ENCODE measurements at places on chromosomes 11 and 22. TPM values are rescaled to one million over a fixed set of nuclear protein-coding genes. Genes with fewer than 3 reads are reported as not detected.

GRCh38 chr11:18761144-18761543 lies 30.5 kb downstream of the PTPN5 start:
- no peak for DNase-seq

DNA sequence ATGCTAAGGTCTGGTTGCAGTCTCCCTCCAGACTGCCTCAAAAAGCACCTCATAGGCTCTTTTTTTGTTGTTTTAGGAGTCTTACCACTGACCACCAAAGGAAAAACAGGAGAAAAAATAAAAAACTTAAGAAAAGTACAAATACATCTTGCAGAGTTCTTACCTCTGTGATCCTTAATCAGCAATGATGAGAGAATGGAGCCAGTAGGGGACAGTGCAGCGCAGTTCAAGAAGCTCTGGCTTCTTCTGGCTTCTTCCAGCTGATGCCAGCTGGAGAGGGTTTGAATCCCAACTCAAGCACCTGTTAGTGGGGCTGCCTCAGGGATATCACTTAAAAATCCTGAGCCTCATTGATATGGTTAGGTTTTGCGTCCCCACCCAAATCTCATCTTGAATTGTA lies 223.3 kb upstream of the ISX start:
- DNase-seq: no peak

CFL1 gene
- total RNA-seq: 540 TPM

GRCh38 chr22:29225422-29226090 lies 19.9 kb downstream of the EMID1 start:
- no peak for DNase-seq

DNA sequence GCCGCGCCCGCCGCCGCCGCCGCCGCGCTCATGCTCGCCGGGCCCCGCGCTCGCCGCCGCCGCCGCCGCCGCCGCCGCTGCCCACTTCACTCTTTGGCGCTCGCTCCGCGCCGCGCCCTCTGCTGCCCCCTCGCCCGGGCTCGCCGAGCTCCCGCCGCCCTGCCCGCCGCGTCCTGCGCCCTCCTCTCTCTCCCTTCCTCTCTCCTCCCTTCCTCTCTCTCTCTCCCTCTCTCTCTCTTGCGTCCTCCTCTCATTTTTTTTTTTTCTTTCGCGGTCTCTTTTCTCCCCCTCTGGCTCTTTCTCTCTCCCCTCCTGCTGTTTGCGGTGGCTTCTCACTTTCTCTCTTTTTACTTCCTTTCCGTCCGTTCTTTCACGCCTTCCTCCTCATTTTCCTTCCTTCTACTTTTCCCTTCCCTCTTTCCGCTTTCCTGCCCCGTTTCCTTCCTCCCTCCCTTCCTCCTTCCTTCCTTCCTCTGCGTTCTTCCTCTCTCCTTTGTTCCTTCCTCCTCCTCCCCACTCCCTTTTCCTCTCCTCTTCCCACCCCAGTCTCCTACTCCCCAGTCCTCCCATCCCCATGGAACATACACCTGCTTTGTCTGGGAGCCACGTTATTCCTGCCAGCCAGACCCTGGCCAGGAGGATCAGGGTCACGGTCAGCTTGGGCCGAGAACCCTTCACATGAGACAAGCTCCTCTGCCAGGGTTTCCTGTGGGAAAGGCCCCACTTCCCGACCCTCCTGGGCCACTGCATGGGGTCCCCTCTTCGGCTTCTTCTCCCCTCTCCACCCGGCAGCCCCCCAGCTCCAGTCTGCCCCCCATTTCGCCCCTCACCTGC lies 19.3 kb upstream of the SHISAL1 start:
- DNase-seq: no peak

CCDC73 gene
- total RNA-seq: not detected

DNA sequence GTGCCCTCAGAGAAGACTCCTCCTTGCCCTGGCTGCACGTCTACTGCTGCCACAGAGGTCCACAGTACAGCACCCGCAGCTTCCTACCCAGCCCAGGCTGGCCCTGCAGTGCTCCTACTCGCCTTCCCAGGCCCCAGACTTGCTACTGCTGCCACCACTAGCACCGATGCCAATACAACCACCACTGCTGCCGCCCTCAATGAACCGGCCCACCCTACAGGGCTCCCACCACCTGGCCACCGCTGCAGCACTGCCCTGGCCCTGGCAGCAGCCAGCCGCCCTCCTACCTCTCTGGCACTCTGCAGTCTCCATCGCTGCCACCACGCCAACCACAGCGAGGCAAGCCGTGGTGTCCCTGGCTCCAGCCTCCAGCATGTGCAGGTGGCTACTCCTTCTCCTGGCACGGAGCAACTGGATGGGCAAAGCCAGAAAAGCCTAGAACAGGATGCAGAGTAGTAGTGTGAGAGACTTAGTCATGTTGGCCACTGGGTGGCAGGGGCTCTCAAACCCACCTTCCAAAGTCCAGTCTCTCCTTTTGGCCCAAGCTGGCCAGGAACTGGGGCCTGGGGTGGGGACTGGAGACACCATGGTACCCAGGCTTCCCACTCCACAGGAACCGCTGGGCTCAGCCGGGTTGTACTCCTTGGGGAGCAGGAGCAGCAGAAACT lies 39.4 kb downstream of the C22orf42 start:
- DNase-seq: no peak

GRCh38 chr11:16191212-16191867 lies 165.0 kb downstream of the SOX6 start:
- no peak for DNase-seq

ALDH3B1 gene
- total RNA-seq: 0.72 TPM

GRCh38 chr11:7423946-7424345 lies 61.4 kb upstream of the OLFML1 start:
- DNase-seq: no peak

DNA sequence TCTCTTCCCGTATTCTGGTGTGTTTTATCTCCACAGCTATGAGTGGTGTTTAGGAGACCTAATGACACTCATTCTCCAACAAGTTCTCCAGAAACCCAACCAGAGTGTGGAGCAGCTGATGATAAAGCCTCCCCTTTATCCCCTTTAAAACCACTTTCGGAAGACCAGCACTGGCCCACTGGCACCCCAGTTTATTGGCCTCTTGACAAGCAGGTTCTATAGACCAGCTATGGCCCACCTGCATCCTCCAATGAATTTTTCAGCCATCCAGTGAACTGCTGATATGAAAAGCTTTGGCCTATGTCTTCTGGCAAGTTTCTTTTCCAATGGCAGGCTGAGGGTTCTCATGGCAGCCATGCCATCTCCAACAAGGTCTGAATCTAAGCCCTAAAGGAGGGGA lies 27.4 kb downstream of the CHST1 start:
- DNase-seq: no peak

DNA sequence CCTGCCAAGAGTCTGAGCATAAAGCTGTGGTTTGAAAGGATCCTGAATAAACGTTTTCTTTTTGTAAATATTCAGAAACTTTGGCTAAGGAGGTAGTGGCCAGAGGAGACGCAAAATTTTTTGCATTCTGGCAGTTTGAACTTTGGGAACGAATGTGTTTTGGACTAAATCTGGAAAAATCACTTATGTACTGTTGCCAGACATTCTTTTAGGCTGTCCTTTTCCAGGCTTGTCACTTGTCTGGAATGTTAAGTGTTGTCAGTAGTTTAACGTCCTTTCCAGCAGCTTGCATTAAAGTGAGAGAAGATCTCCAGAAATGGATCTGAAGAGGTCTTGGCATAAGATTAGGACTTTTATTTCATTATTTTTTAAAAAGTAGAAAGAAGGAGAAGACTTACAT lies 18.5 kb downstream of the SPECC1L start:
- no peak for DNase-seq

LRRC32 gene
- total RNA-seq: 0.53 TPM

- no peak for DNase-seq
These were observed 16.0 kb downstream of the KCNQ1OT1 start for GRCh38 chr11:2683806-2684205.

- DNase-seq: peak; percentile 41
These were observed 110.3 kb downstream of the LRRC32 start for GRCh38 chr11:76560219-76560618.

- DNase-seq: no peak
These were observed 104.2 kb downstream of the NAV2 start for GRCh38 chr11:19816817-19817216.

CD248 gene
- total RNA-seq: not detected

- no peak for DNase-seq
These were observed 61.5 kb downstream of the CACNG2 start for GRCh38 chr22:36641902-36642640.

ZFTA gene
- total RNA-seq: 1.4 TPM

NFAM1 gene
- 0.29 TPM for total RNA-seq

MICAL2 gene
- total RNA-seq: 38.8 TPM

DNA sequence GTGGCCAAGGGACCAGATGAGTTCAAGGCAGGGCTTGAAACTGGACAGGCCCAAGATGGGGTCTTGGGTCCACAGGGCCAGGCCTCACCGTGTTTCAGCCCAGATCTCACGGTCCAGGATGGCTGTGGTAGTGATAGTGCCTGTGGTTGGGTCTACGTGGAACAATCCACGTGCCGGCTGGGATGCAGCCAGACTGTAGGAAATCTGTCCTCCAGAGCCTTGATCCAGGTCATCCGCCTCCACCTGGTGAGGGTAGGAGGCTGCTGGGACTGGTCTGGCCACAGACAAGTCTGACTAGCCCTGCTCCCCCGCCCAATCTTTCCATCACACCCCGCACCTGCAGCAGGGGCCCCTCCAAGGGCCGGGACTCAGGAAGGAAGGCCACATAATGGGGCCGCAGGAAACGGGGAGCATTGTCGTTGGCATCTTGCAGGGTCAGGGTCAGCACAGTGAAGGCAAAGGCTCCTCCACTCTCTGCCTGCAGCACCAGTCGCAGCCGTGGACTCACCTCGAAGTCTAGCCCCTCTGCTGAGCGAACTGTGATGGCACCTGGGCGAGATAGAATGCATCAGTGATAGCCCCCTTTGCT lies 6.7 kb upstream of the TPP1 start:
- DNase-seq: no peak

DNA sequence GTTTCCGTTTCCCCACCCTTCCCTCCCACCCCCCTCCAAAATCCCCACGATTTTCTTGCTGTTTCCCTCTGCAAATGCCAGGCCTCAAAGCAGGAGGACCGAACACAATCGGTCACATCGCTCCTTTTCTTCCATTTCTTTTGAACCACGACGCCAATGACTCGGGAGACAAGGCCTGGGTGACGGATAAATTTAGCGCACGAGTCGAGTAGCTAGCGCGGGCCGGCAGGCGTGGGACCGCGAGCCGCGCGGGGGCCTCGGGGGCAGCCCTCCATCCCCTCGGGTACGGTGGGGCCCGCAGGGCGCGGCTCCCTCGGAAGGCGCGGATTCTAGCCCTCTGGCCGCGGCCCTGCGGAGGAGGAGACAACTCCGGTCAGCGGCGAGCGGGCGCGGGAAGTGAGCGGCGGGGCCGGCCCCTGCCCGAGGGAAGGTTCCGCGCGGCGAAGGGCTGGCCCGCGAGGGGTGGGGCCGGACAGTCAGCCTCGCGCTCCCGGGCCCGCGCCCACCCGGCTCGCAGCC lies 414 bp downstream of the JOSD1 start:
- no peak for DNase-seq

GRCh38 chr11:19366992-19367709 lies 126.4 kb upstream of the E2F8 start:
- DNase-seq: no peak

ARHGAP42 gene
- total RNA-seq: not detected

TPST2 gene
- 23.9 TPM for total RNA-seq

Data from CD4-positive, alpha-beta memory T cell (primary cell).